Esophagus mucosa (tissue), 1 donor: ENCODE measurements at places on chromosomes 5 and 9. TPM values are rescaled to one million over a fixed set of nuclear protein-coding genes. Genes with fewer than 3 reads are reported as not detected.

Gene HBEGF
- total RNA-seq = 62.1 TPM

Gene RNF130
- total RNA-seq = 13.7 TPM

GRCh38 chr9:92716557-92716956 lies 46.6 kb upstream of the IPPK start:
- ATAC-seq = peak; percentile 46

DNA sequence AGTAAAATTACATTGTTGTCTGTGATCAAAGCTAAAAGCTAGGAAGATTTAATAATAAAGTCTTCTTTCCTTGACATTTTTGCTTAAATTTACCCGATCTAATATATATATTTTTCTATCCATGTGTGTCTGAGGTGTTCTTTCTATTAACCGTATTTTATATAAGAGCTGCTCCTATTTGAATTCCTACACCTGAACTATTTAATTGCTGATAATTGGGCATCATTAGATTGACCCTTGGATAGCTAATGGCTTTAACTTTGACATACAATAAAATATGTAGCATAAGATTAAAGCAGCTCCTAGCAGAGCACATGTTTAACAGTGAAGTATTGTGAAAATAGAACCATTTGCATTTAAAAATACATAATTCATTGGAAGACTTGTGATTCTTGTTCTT lies 792.7 kb downstream of the MAT2B start:
- no peak for ATAC-seq
